ENCODE measurements at places on chromosomes 3 and 15.

DNA sequence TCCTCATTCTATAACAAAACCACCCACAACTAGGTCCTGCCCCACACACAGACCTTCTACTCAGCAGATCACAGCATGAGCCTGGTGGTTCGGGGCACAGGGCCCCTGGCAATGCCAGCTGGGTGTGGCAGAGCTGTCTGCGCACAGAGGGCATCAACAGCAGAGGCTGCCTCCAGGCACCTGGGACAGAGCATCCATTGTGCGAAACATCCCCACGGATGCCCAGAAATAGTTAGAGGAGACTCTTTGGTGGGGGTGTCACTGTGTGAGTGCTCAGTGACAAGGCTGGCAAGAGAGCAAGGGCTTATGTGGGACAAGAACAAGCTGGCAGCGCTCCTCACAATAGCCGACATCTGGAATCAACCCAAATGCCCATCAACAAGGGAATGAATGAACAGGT, 487.4 kb upstream of the PROK2 start:
- DNase-seq: no peak

DNA sequence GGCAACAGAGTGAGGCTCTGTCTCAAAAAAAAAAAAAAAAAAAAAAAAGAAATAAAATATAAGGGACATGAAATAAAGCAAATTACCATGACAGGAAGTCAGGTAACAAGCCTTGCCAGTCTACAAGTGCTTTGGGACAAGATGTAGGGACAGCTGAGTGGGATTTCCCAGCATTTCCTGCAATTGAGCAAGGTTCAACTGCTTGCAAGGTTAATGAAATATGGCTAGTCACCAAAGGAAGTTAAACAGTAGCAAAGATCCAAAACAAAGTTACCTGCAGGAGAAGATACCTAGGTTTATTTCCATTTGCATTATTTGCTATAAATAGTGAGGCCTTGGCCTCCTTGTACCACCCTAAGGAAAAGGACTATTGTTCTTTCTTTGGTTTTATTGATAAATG, 22.3 kb upstream of the CNOT10 start:
- no peak for DNase-seq

DNA sequence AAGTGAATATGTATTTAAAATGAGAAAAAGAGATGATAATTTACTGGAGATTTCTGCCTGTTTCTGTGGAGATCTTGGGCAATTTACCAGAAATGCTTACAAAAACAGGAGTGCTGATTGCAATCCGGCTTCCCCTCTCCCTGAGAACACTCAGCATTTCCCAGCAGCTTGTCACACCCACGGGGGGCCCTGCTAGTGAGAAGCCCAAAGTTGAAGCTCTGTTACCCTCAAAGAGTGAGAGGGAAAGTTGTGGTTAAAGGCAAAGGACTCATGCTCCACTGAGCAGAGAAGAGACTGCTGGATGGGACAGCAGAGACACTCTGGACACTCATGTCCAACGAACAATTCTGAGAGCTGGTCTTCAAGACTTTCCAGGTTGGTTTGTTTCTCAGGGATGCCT, 2.9 kb downstream of the MCTP2 start:
- no peak for DNase-seq

DNA sequence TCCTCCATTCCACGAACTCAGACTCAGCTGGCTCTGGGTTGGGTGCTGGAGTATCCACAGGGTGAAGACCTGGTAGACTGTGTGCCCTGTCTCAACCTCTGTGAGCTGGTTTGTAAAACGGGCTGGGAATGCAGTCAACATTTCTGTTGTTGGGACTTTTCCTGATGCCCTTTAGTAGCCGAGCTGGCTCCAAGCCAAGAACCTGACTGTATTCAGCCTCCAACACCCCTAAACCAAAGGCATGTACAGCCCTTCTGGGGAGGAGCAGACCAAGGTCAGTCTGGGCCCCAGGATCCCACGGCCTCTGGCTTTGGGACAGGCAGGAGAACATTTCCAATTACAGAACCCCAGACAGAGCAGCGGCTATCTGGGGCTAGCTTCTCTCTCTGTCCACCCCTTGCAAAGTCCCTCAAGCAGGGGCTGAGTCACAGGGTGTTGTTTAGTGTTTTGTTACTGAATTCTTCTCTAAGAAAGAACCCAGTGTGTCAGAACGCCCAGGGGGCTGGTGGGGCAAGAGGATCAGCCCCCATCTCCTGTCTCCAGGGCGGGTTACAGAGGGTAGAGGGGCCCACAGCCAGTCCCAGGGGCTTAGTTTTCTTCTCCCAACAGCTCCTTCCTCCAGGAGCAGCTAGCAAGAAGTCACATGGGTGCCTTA, 56.8 kb upstream of the SLC6A6 start:
- no peak for DNase-seq

DNA sequence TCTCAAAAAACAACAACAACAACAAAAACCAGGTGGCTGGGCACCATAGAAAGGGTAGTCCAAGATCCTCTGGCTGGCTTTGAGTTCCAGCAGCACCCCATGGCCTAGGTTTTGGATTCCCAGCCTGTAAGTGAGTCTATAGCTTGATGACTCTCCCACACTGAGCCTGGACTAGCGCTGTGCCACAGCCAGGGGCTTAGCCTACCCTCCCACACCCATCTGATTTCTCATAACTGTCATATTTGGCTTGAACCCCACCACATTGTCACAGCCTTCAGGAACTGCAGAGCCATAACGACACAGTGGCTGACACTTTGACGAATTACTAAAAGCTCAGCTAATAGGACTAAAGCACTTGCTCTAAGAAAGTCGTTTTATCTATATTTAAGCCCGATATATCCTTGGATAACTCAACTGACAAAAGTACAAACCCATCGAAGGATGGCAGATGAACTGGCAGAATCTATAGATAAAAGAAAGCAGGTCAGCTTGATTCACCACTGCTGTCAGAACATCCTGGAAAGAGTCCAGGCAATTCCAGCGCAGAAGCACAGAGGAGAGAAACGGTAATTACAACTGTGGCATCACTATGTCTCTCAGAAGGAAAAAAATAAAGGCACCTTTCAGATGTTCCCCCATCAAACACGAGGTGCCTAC, 62.1 kb downstream of the HOMER2 start:
- DNase-seq: no peak

GRCh38 chr3:42547401-42547945, 34.3 kb downstream of the SEC22C start:
- DNase-seq: peak; percentile 51

DNA sequence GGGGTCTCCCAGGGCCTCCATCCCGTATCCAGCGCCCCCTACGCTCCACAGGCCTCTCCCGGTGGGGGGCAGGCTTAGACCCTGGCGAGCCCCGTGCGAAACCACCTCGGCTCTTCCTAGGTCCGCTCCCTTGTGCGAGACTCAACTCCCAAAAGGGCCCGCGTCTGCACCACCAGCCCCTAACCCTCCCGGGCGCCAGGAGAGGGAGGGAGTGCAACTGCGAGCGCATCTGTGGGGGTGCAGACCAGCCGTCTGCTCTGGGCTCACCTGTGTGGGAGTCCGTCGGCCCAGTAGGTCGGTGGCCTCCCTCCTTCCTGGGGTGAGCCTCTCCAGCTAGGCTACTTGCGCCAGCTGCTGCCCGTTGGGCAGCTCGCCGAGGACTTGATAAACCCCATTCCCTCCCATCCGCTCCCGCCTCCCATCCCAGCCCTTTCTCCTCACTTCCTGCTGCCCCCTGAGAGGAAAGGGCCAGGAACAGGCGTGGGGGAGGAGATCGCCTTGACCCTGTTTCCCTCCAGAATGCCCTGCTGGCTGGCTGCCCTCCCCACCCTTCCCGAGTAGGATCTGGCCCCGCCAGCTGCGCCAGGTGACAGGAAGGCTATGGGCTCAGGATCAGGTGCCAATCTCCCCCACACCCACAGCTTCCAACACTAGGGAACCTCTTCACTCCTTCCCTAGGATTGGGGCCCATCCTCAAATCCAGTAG, at the start of gene HYAL2:
TSS of gene HYAL2 (minus strand) at position 360 of the 706 bp plus-strand sequence. CDS start 2,256 bp downstream, outside the sequence.
- no peak for DNase-seq

GRCh38 chr3:183484431-183485075, 56.1 kb upstream of the MCF2L2 start:
- DNase-seq: no peak

DNA sequence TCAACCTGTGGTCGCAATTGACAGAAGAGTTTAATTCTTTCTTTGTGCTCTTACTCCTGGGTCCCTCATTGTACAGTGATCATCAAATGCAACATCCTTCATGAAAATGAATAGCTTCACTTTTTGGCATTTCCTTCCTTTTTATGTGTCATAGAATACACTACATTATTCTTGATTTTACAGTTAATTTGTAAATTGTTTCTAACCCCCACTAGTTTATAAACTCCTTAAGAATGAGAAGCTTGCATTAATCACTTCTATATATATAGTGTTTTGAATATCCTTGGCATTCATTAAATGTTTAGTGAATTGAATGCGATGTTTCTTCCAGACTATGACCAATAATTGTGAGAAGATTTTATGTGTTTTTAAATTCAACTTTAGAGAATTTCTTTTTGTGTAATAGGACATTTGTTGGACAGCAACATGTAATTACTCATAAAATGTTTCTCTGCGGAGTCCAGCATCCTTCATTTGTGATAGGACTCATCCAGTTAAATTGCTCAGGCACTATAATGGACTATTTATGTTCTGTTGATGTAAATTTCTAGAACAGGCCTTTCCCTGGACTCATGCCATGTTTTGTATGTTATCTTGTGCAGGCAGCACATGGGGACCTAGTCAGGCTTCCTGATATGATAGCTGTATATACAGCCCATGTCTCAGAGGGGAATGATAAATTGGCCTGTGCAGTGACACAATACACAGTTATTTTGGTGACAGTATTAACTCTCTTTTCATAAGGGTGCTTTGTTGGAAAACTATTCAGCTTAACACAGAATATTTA, 51.3 kb downstream of the MBNL1 start:
- no peak for DNase-seq

- DNase-seq: no peak
Measured at GRCh38 chr15:69325456-69325971, 26.8 kb downstream of the PAQR5 start.

- DNase-seq: no peak
Measured at GRCh38 chr3:14403619-14404155, 1.3 kb downstream of the SLC6A6 start.

DNA sequence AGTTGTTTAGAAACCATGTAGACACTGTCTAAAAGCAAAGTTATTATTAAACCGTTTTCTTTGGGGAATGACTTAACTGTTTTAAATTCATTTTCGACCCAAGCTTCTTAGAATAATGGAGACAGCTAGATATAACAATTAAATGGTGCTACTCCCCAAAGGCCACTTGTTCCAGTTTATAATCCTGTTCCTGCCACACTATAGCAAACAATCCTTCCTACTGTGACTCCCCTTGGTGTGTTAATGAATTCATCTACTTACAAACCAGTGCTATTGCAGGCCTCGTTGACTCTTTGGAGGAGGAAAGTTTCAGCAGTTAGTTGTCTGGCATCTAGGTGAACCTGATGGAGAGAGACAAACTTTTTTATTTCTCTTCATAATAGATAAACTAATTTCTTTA, 25.2 kb upstream of the CLSTN2 start:
- DNase-seq: no peak

DNA sequence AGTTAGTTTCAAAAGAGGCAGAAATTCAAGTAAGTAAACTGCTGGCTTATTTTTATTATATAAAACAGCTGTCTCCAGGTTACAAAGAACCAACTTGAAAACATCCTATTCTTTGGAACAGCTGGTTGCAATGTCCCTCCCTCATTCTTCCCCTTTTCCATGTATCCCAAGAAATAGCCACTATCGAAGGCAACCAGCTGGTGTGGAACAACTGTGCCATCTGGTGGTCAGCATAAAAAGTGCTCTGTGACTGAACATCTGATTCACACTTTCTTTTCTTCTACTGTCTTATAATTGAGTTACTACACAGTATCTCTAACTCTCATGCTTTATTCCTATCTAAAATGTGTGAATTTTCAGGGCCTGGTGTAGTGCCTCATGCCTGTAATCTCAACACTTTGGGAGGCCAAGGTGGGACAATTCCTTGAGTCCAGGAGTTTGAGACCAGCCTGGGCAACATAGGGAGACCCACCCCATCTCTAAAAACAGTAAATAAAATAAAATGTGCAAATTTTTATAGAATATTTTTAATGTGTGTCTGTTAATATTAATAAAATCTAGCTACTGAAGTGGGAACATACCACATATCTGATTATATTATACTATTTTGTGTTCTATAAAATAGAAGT, 9.6 kb downstream of the OSBPL11 start:
- DNase-seq: no peak

DNA sequence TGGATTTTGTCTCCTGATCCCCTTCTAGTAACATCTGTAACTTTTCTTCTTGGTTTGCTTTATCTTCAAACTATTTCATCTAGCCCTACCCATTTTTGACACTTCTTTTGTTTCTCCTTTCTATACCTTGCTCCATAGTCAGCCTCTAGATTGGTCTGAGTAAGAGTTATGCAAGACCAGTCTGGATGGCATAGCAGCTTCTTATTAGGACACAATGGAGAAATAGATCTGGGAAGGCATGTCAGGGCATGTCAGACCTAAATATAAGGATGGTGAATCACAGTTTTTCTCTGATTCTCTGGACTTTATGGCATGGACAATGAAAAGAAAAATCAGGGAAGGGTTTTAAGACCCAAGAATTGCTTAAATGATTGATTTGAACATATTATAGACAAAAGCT, 452.5 kb downstream of the RAP2B start:
- DNase-seq: no peak

DNA sequence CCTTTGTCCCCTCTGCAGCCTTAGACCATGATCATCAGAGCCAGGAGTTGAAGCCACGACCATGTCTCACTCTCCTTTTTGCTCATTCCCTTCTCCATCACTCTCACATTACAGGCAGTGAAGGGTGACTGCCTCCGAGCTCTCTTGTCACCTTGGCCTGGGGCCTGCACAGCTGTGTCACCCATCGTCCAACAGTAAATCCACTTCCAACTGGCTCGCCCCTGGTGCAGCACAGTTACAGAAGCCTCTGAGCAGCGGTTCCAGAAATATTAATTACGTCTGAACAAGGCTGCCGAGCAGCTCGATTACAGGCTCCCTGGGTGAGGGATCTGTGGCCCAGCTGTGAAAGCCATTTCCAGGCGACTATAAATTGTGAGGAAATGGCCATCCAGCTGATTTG, 528.2 kb downstream of the NR2F2 start:
- DNase-seq: no peak

DNA sequence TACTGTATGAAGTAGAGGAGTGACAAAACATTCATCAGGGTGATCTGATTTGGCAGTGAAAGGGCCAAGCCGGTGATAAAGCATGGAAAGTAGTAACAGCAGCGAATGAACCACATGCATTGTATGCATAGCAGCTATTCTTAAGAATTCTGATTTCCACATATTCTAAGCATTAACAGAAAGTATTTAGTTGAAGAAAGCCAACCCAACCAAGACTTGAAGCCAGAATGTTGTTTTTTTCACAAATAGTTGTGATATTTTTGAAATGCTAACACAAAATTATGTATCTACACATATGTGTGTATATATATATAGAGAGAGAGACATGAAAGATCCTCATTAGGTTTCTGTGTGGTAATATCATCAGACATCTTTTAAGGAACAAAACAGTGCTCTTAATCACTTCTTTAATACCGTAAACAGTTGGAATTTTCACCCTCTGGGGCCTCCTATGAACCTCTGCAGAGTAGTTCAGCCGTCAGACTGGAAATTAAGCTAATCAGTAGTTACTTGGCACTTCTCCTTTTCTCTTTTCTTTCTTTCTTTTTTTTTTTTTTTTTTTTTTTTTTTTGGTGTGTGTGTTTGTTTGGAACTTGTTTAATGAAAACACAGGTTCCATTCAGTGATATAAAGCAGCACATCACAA, 139.6 kb downstream of the CMSS1 start:
- DNase-seq: no peak
